ENCODE measurements at places on chromosomes 12 and 14. TPM values are rescaled to one million over a fixed set of nuclear protein-coding genes. Genes with fewer than 3 reads are reported as not detected.

The GPR65 gene
- not detected for total RNA-seq

The GUCY2C gene
- total RNA-seq, result 0.06 TPM

The TMEM132C gene
- not detected for total RNA-seq

The BCAT1 gene
- 13.3 TPM for total RNA-seq

The SLC17A8 gene
- not detected for total RNA-seq

The OR8S1 gene
- not detected for total RNA-seq

The LUM gene
- 0.22 TPM for total RNA-seq

The MYBPC1 gene
- not detected for total RNA-seq

The HOXC10 gene
- total RNA-seq, result 2.7 TPM

The MSRB3 gene
- 19.1 TPM for total RNA-seq

The SERPINA12 gene
- total RNA-seq, result not detected

The DTX3 gene
- 19.8 TPM for total RNA-seq

The CDK17 gene
- total RNA-seq, result 18.5 TPM

The KIF5A gene
- total RNA-seq, result 0.18 TPM

The GZMB gene
- not detected for total RNA-seq
